ENCODE measurements at places on chromosomes 3 and 15.
A peak's percentile ranks its signal among the peaks of the same experiment; 100 is the strongest.

DNA sequence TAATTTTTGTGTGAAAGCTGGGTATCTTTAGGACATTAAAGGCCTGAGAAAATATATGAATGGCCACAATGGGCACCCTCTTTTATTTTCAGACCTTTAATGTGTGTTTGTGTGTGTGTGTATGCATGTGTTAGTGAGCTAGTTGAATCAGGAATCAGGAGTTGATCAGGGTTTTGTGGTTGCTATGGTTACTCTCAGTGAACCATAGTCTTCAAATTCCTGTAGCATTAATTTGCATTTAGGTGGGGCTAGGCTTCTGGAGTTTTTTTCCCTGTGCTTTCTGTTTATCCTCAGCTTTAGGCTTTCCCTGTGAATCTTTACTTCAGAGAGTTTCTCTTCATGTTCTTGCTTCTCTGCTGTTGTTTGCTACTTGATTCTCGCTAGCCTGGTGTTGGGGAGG, 122.0 kb upstream of the ONECUT1 start:
- DNase-seq = no peak

DNA sequence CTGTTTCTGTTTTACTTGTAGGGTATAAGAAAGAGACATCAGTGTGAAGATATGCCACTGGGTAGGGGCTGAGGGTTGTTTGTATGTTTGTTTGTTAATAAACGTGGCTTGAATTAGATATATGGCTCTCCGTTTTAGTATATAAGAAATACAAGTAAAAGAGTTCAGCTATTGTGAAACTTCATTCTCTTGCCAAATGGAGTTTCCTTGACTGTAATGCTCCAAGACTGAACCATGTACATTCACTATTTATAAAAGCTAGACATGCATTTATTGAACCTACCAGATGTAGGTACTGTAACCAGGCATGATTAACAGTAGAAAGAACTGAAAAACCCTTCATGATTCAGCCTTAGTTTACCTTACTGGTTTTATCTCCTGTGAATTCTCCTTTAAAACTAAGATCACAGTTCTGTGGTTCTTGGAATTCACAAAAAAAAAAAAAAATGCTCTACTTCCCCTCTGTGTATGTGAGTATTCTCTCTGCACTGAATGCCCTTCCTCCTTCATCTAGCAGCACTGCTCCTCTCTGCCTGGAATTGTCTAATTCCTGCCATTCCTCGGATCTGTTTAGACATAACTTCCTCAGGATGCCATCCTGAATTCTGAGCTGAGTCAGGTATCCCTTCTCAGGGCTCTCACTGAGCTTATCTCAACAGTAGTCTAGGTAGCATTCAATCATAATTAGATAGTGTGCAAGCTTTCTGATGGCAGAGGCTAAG, 504.4 kb downstream of the FHIT start:
- no peak for DNase-seq

- DNase-seq = no peak
Measured at GRCh38 chr3:127613406-127613805, 15.2 kb downstream of the MCM2 start.

DNA sequence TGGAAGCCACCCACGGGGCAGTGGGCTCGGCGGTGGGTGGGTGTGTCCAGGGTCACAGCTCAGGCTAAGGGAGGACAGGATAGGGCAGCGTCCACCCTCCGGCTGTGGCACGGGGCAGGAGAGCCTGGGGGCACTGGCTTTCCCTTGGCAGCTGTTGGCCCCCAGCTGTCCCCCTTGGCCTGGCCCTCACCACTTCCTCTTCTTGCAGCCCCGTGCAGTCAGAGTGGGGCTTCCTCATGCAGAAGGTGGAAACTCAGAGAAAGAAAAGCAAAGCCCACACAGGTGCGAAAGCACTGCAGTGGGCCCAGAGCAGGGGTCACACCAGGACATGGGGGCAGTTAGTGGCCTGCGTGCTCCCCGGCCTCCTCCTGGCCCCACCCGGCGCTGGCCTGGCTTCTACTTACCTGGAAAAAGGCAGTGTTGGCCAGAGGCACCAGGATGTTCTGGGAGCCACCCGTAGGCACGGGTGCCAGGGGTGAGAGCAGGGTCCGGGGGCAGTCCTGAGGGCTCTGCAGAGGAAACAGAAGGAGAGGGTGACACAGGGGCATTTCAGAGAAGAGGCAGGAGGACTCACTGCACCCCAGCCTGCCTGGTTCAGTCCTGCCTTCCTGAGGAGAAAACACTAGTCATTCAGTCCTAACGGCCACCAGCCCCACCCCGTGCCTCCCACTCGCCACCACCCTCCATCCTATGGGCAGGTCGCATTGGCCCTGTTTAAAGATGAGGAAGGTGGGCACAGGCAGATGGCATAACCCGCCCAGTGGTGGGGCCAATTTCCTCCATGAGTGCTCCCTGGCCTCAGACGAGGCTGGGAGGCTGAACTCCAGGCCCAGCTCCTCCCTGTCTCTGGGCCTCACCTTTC, 28.3 kb downstream of the PLXND1 start:
- peak; percentile 77 for DNase-seq

DNA sequence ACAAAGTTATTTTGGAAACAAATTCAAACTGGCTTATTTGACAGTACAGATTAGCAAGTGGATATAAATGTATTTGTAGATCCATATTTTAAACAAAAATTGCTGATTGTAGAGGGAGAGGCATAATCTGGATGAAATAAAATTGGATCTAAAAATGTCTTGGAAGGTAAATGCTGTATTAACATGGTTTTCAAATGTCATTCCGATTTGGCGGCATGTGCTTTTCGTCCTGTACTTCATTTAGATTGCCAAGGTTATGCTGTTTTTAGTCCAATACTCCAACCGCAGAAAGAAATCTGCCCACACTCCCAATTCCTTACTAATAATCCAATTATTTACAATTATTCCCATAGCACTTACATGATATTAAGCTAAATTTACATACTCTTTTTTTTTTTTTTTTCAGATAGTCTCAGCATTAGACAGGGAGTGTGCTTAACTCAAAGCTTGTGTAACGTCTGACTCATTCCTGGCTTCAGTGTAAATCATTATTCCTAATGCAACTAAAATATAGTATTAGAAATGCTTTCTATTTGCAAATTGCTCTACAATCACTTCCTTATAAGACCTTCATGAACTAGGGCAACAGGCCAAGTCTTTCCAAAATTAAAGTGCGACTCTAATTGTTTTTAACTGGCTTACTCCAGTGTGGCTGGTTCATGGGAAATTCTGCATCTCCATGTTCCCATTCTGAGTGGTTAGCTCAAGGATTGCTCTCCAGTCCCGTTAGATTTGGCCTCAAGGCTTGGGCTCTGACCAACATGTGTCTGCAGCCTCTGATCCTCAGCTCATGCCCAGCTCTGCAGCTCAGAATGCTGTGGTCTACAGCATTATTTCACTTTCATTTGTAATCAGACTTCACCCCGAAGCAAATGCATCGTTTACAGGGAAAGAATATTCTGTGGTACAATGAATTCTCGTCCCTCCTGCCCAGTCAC, 103.9 kb downstream of the FBN1 start:
- DNase-seq = peak; percentile 27

DNA sequence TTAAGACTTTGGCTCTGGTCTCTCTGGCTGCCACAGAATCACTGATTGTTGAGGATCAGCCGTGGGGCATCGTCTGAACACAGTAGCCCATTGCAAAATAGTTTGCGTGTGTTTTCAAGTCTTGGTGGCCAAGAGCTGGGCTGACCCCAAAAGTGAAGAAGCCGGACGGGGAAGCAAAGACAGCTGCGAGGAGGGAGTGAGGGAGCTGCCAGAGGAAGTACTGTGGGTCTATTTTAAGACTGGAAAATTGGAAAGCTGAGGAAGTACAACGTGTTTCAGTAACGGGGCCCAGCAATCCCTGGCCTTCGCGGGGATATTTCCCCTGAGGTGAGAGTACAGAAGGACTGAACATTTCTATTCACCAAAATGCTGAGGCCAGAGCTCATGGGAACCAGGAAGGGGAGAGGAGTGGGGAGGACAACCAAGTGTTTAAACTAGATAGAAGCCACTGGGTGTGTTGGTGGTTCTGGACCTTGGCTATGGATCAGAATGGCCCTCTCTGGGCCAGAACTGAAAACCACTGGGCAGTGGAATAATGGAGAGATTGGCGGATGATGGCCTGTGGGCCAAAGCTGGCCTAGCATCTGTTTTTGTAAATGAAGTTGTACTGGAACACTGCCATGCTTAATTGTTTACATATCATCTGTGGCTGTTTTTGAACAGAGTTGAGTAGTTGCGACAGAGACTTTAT, 34.1 kb upstream of the LIMD1 start:
- no peak for DNase-seq

DNA sequence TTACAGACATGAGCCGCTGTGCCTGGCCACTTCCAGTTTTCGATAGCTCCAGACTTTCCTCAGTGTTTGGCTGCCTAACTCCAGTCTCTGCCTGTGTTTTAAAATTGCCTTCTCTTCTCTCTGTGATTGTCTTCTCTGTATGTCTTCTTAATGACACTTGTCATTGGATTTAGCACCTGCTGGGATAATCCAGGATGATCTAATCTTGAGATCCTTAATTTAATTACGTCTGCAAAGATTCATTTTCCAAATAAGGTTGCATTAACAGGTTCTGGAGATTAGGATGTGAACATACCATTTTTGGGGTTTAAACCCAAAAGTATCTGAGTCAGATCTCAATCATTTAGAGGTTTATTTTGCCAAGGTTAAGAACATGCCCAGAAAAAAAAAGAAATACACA, 222.2 kb upstream of the PDZRN3 start:
- no peak for DNase-seq
